ENCODE measurements at places on chromosomes 7 and 10.

DNA sequence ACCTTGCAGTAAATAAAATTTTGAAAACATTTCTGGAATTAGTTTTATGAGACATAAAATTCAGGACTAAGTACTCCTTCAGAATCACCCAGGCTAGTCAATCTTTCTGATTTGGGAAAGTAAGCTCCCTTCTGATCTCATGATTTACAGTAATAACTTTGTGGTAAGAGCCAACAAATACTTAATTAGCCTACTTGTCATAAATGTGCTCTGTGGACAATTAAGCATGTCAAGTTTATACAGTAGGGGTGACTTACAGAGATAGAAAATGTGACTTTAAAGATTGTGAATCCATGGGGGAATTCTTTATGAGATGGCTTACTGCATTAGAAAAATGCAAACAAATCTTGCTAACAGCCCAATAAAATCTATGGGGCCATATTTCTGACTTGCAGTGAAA lies 616.9 kb upstream of the GHITM start:
- DNase-seq = no peak

DNA sequence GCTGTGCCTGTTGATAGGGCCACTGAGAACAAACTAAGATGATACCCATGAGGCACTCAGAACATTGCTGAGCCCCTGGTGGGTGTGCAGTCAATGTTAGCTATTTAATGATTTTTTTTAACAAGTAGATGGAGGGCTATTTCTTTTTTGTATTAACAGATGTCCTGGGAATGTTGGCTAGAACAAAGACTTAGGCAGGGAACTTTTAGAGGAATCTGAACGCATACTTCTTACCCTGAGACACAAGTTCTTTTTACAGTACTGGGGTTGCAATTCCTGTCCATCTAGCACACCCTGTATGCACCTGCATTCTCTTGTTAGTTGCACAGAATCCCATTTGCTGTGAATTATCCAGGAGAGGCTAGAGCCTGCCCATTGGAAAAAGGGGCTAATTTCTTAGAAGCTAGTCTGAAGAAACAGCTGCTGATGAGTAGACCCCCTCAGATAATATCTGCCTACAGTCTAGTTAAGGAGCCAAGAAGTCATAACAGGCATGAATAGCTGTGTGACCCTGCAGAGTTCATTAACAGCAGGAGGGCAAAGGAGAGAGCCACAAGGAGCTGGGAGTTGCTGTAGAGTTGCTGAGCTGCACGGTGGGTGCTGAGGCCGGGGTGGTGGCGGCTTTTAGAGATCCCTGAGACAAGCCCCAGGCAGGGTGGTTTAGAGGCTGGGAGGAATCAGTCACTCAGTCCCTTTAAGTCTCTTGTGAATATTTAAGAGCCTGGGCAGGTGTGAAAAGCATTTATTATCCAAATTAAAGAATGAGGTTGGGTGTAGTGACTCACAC lies 103.7 kb upstream of the FZD8 start:
- no peak for DNase-seq

- DNase-seq = no peak
Observed at GRCh38 chr10:100743626-100744135, 1.7 kb upstream of the PAX2 start.

GRCh38 chr7:158824028-158824427 lies 5.3 kb downstream of the ESYT2 start:
- DNase-seq = no peak

DNA sequence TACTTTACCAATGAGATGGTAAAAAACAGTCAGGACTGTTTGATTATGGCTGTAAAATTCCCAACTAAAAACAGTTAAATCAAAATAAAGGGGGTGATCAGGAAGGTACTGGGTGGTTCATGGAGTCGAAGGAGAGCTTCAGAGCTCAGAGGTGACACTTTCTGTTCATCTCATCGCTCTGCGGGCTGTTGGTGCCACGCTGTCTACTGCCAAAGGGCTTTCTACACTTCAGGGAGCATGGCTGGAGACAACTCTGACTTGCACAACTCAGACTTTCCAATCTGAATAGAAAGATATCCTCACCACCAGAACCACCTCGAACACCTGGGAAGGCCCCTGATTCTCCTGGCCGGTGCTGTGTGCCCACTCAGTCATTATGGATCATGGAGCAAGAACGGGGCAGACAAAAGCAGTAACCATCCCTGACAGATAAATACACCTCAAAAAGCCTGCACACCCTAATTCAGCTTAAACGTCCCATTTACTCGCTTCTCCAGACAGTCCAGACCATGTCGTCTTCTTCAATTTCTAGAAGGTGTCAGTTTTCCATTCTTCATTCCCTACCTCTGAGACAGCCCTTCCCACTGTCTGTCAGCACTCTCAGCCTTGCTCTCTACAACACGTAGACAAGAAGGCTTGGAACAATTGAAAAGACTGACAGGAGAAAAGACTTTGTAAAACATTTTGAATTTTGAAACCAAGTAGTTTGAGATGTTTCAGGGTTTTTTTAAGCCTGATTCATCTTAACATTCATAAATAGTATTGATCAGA lies 348.7 kb upstream of the NFE2L3 start:
- DNase-seq = no peak

- DNase-seq = no peak
Observed at GRCh38 chr10:50398823-50399222, 147.5 kb upstream of the ASAH2 start.

DNA sequence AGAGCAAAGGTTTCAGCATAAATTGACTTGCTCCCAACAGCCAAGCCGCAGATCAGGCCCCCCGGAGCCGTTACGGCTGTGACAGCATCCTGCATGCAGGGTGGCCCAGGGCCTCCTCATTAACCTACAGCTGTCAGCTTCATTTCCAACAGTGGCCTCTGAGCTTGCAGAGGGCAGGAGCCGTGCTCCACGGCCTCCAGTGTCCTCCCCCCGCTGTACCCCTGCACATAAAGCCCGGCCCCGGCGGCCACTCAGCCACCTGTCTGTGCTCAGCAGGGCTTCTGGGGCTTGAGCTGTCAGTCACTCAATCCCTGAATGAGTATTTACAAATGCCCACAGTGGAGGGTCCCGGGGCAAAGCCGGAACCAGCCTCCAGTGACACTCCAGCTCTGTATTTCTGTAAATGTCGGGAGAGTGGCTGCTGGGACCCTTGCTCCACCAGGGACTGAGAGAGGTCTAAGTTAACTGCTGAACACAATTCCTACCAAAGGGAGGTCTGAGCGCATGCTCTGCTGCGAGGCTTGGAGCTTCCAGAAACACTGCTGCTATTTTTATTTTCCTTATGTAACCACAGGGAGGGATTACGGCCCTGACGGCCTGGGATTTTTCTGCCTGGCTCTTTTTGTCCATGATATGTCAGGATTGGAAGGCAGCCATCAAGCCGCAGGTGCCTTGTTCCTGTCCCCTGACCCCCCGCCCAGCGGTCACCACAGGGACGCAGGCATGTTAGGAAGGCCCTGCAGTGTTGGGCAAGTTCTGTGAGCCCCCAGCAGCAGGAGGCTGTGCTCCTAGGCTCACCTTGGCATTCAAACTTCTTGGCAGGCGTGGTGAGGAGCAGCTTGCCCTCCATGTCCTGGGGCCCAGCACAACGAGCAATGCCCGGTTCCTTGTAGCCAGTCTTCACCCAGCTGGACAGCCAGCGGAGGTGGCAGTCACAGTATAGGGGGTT lies 165.0 kb downstream of the SLIT1 start:
- DNase-seq = no peak

- DNase-seq = no peak
Observed at GRCh38 chr10:61063901-61064300, 119.9 kb upstream of the RHOBTB1 start.

- DNase-seq = no peak
Observed at GRCh38 chr10:51076299-51076841, 2.1 kb downstream of the PRKG1 start.

DNA sequence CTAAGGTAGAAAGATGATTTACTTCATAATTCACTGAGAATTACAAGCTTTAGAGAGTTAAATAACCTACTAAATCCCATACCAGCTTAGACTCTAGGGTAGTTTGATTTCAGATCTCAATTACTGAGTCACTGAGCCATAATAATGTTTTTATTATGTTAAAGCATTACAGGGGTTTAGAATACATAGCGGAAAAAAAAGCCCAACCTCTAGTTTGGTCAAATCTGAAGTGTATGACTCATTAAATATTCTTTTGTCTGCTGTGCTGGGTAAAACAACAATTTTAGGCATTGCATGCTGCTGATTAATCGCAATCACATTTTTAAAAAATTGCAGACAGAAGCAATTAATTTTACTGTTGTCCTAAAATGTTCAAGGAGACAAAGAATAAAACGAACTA lies 48.5 kb downstream of the MALRD1 start:
- no peak for DNase-seq

- no peak for DNase-seq
Observed at GRCh38 chr7:7816084-7816483, 97.7 kb upstream of the RPA3 start.

GRCh38 chr10:33160151-33160550 lies 174.3 kb downstream of the NRP1 start:
- no peak for DNase-seq

DNA sequence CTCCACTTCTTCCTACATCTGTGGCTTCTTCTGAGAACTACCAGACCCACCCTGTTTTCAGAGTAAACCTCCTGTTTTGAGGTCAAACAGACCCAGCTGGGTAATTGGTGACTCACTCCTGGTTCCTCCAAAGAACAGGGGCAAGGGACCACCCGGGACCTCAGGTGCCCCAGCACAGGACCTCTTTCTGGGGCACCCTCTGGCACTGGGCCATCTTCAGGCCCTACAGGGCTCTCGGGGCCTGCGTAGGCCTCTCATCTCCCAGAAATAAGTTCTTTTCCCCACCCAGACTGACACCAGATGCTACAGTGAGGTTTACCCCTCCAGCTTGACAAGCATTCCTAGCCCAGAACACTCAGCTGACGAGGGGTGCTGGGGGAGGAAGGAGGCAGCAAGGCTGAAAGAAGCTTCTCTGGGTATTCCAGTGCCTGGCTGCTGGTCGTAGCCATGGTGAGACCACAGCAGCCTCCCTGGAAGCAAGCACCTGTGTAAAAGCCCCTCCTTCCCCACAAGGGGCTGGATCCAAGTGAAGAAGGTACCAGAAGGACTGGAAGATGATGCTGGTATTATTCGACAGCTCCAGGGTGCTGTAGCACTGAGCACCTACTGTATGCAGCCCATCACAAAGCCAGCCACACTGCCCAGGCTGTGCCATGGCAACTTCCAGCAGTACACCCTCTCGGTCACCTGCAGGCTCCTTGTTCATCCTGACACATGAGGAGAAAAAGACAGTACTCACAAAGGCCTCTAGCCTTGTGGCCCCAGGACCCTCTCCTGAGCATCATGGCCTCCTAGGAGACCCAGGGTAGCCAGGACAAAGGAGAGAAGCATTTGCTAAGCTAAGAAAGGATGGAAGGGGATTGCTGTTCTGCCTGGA lies 47.4 kb downstream of the ALOX5 start:
- no peak for DNase-seq

- no peak for DNase-seq
Observed at GRCh38 chr10:3720228-3721019, 64.6 kb downstream of the KLF6 start.

DNA sequence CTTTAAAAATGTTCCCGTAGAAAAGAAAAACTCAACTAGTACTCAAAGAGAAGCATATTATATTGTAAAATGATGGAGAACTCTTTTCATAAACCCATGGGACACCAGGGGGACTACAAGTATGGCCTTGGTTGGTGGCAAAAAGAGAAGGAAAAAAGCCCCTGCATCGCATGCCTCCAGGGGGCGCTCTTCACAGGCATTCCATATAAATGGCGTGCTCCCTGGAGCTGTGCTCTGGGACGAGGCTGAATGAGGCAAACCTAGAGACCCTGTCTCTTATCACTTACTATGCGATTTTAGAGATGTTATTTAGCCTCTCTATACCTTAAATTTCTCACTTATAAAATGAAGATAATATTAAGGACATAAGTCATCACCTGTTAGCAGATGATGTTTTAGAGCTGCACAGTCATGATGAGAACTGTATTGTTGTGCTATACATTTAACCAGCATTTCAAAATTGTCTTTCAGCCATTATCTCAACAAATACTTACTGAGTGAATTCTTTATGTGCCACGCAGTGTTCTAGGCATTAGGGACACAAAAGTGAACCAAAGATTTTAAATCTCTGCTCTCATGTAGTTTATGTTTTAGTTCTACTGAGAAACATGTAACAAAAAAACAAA lies 105.8 kb downstream of the ARHGAP21 start:
- DNase-seq = peak; percentile 21

DNA sequence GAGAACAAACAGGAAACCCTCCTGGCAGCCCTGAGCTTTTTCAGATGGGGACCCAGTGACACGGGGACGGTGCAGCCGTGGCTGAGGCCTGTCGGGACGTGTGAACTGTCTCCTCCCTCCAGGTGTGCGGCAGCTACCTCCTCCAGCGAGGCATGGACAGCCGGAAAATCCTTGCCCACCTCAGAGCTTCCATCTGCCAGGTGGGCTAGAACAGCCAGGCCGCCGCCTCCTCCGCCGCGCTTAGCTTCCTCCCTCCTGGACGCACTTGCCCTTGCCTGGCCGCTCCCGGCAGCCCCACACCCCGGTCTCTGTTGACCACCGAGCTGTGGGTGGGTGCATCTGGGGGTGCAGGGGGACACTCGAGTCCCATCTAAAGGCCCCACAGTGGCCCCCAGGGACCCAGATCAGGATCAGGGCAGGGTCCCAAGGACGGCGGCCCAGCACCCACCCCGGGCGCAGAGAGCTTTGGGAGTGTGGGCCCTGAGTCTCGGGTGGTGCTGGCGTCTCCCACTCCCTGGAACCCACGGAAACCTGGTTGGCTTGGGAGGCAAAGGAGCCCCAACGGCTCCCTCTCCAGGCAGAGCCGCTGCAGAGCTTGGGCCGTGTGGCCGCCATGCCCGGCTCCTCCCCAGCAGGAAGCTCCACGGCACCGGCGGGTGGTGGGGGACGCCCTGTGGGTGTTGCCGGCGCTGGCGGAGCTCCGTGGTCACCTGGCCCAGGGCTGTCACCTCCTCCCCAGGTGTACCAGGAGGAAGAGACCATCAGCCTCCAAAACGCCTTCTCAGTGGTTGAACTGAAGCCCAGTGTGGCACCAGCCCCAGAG lies 32.9 kb upstream of the UTF1 start:
- no peak for DNase-seq

DNA sequence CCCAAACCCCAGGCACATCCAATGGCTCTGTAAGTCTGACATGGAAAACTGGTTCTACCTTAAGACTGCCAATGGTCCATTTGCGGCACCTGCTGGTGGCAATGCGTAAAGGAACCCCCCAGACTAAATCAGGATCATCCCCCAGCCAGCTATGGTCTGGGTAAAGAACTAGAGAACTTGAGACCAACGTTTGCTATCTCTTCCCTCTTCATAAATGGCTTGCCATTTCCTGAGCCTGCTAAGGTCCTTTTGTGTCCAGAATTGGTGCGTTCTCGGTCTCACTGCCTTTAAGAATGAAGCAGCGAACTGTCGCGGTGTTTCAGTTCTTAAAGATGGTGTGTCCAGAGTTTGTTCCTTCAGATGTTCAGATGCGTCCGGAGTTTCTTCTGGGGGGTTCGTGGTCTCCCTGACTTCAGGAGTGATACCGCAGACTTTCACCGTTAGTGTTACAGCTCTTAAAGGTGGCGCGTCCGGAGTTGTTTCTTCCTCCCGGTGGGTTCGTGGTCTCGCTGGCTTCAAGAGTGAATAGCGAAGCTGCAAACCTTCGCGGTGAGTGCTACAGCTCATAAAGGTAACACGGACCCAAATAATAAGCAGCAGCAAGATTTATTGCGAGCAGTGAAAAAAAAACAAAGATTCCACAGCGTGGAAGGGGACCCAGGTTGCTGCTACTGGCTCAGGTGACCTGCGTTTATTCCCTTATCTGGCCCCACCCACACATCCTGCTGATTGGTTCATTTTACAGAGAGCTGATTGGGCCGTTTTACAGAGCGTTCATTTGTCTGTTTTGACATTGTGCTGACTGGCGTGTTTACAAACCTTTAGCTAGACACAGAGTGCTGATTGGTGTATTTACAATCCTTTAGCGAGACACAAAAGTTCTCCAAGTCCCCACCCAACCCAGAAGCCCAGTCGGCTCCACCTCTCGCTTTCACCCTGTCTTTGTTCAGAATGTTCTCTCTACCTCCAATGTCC lies 95.4 kb downstream of the ELMO1 start:
- DNase-seq = peak; percentile 46

Data from stimulated activated CD4-positive, alpha-beta T cell treated with anti-CD3 and anti-CD28 coated beads, Interleukin-1b, Interleukin-23, amount 100 ng/mL, for 1 hour (primary cell).